Activated CD4-positive, alpha-beta memory T cell treated with anti-CD3 and anti-CD28 coated beads for 36 hours (primary cell): ENCODE measurements at places on chromosomes 11 and 22. TPM values are rescaled to one million over a fixed set of nuclear protein-coding genes. Genes with fewer than 3 reads are reported as not detected.

DNA sequence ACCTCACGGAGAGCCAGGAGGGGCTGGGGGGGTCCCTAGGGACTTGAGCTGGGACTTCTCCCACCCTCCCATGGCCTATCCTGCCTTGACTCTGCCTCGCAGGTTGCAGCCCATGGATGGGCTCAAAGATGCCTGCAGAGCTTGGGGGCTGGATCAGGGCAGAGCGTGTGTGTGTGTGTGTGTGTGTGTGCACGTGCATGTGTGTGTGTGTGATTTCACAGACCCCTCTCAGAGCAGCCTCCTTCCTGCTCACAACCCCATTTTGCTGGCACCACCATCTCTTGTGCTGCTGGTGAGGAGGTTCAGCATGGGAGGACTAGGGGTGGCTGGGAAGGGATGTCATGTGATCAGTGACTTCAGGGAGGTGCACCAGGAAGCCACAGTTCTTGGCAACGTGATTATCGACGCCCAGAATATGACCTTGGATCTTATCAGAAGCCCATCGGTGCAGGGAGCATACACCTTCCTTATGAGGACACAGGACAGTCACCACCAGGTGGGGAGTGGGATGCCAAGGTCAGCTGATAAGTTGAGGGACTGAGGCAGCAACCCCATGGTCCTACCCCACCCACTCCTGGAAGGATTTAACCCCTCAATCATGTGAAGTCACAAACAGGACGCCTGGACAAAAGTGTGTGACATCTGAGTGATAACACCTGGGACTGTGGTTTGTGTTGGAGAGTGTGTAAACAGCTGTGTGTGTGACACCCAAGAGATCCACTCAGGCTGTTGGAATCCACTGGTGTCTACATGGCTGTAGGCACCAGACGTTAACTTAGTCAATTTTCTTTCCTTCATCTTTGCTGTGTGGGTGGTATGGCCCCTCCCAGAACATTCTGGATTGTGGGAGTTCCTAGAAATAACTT, 1.8 kb upstream of the NAALADL1 start:
- no peak overlapping the region for H3K4me3 ChIP-seq
- no peak overlapping the region for H3K27ac ChIP-seq
- DNase-seq: no peak
- H3K27me3 ChIP-seq: no peaks in the 10 kb centered on the region
- H3K4me1 ChIP-seq: no peaks in the 10 kb centered on the region

DNA sequence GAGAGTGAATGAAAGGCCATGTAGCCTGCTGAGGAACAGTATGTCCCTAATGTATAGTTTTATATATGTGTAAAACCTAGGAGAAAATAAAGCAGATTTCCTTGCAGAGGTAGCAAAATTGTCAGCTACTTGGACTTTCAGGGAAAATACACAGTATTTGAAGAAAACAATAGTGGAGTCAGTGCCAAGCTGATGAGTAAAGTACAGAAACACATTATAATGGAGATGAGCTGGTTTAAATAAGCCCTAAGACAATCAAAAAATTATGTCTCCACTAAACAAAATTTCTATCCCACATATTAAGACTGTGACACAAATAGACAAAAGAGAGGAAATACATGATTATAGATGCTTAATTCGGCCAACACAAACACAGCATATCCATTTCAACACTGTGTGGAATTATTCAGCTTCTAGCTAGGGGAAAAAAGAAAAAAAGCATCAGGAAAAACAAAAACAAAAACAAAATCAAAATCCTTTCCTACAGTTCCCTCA, 75.9 kb downstream of the MAML2 start:
- peak overlapping the region; percentile 84 for H3K27ac ChIP-seq
- H3K36me3 ChIP-seq: peaks cover 36% of the 10 kb centered on the region
- peak overlapping the region; percentile 42 for H3K4me3 ChIP-seq
- H3K4me1 ChIP-seq: peaks cover 86% of the 10 kb centered on the region
- no peak for DNase-seq
- H3K27me3 ChIP-seq: no peaks in the 10 kb centered on the region

- H3K27me3 ChIP-seq: no peaks in the 10 kb centered on the region
- no peak overlapping the region for H3K4me3 ChIP-seq
- no peaks in the 10 kb centered on the region for H3K4me1 ChIP-seq
Observed at GRCh38 chr11:2685566-2686359, 14.0 kb downstream of the KCNQ1OT1 start.

- no peak overlapping the region for H3K27ac ChIP-seq
- H3K36me3 ChIP-seq: no peaks in the 10 kb centered on the region
- H3K27me3 ChIP-seq: peaks cover 47% of the 10 kb centered on the region
- no peak for DNase-seq
- H3K4me1 ChIP-seq: peaks cover 7% of the 10 kb centered on the region
Observed at GRCh38 chr11:12824281-12825041, 150.2 kb downstream of the TEAD1 start.

The CBLIF gene
- not detected for total RNA-seq

GRCh38 chr11:45755281-45755859, 49.6 kb upstream of the SLC35C1 start:
- no peaks in the 10 kb centered on the region for H3K36me3 ChIP-seq
- H3K27ac ChIP-seq: no peak overlapping the region
- peaks cover 31% of the 10 kb centered on the region for H3K27me3 ChIP-seq
- H3K4me3 ChIP-seq: no peak overlapping the region
- no peak for DNase-seq

The NRIP3 gene
- total RNA-seq: 2.7 TPM

DNA sequence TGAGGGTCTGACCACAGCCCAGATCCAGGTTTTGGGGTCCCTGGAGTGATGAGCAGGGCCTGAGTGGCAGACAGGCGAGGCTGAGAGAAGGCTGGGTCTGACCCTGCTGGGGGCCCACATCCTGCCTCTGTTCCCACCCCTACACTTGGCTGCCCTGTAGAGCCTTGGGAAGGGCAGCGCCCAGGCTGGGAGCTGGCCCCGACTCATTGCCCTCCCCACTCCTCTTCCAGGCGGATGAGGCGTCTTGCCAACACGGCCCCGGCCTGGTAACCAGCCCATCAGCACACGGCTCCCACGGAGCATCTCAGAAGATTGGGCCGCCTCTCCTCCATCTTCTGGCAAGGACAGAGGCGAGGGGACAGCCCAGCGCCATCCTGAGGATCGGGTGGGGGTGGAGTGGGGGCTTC, 4.9 kb downstream of the DERL3 start:
- H3K36me3 ChIP-seq: peaks cover 8% of the 10 kb centered on the region
- peaks cover 14% of the 10 kb centered on the region for H3K4me1 ChIP-seq
- no peaks in the 10 kb centered on the region for H3K27me3 ChIP-seq
- no peak overlapping the region for H3K4me3 ChIP-seq
